Ecto neural progenitor cell (in vitro differentiated cells): ENCODE measurements at places on chromosomes 11 and 22.

DNA sequence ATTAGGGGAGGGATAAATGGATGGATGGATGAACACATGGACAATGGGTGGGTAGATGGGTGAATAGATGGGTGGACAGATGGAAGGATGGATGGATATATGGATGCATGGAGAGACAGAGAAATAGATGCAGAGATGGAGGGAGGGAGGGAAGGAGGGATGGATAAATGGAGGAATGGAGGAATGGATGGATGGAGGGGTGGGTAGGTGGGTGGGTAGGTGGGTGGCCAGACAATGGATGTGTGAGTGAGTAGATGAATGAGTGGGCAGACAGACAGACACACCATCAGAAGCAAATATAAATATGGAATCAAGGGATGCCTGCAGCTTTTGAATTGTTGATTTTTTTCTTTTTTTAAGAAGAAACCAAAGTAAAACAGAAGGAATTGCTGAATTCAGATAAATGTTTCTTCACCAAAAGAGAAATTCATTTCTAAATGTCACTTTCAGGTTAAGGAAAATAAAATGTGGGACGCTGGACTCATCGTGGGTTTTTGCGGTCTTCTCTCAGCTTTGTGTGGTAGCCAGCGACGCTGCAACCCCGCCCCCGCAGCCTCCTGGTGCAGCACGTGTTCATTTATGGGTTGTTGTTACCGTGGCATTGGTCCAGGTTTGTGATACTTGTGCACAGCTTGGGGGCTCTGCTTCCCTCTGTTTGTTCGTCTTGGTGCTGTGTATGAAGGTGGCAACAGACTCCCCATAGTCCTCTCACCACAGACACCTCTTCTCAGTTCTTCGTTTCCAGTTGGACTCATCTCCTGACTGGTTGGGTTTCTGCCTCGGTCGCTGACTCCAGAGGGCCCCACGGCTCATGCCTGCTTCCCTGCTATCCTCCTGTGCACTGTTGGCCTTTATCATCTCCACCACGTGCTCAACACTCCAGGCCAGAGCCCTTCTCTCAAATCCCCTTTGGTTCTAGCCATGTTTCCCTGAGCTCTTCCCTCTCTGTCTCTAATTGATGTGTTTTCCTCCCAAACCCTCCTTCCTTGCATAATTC lies 76.4 kb downstream of the CDKN1C start:
- no peak for DNase-seq

GRCh38 chr11:67267188-67268080 lies 1.2 kb downstream of the GRK2 start:
- no peak for DNase-seq

GRCh38 chr11:67663532-67664212 lies 10.8 kb downstream of the ALDH3B2 start:
- DNase-seq = no peak

DNA sequence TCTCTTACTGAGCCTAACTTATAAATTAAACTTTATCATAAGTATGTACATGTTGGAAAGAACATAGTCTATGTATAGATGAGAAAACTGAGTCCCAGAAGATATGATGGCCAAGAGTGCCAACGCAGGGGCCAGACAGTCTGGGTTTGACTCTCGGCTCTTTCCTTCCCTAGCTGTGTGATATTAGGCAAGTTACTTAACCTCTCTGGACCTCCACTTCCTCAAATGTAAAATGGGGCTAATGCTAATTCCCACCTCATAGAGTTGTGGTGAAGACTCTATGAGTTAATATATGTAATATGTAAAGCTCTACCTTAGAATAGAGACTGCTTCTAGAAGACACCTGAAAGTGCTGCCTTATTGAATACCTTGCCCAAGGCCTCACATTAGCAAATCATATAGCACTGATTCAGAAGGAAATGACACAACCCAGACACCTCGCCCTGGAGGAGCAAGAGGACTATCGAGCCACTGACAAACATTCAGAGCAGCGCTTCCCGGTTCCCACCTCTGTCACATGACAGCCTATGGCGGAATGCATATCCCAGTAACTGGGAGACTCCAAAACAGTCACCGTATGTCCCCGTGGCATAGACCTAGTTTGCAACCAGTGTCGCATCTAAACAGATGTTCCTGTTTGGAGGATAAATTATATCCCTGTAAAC lies 11.3 kb upstream of the CCDC86 start:
- DNase-seq = no peak
